Stimulated activated CD4-positive, alpha-beta T cell treated with anti-CD3 and anti-CD28 coated beads, Interleukin-4, amount 100 ng/mL, for 48 hours (primary cell): ENCODE measurements at places on chromosomes 4 and X.

DNA sequence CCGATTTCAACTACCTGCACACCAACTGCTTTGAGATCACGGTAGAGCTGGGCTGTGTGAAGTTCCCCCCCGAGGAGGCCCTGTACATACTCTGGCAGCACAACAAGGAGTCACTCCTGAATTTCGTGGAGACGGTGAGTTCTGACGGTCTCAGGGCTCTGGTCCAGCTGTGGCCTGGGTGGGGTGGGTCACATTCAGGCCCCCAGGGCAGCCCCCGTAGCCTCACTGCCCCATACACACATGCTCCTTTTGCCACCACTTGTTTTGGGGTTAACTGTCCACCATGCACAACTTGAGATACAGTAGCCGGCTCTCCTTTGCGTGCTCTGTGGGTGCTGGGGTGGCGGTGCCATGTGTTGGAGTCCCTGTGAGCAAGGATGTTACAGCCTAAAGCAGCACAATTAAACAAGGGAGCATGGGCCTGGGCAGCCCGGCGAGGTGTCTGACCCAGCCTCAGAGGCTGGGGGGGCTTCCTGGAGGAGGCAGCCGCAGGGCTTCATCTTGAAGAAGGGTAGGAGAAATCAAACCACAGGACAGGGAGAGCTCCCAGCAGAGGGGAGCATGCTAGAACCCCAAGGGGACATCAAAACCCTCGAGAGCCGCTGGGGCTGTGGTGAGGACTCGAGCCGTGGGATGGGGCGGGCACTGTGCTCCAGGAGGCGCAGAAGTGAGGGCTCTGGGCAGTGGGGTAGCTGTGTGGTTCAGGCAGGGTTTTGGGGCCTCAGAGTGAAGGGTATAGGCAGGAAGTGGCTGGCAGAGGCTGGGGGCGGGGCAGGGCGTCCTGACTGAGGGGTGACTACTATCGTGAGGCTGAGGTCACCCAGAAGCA is 22.0 kb downstream of the CPZ start:
- no peak for DNase-seq

- DNase-seq: no peak
Observed at GRCh38 chr4:149306537-149306936, 509.1 kb downstream of the IQCM start.

GRCh38 chrX:134933248-134933647 is 57.5 kb upstream of the SMIM10 start:
- no peak for DNase-seq

- DNase-seq: no peak
Observed at GRCh38 chr4:31071508-31072486, 351.6 kb downstream of the PCDH7 start.

GRCh38 chr4:87045659-87046058 is 110.8 kb downstream of the AFF1 start:
- no peak for DNase-seq

DNA sequence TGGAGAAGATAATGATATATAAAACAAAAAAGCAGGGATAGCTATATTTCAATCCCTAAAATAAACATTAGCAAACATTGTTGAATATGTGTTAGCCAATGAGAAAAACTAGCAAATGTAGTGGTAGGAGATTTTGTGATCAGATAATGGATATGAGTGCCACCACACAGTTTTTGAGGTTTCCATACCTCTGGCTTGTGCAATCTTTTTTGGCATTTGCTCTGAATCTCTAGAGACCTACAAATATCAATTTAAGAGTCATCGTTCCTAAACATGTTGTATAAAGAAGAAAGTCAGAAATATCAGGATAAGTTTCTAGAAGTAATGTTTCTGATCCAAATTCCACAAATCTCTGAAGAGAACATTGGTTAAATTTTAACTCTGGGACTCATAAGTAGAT is 308.7 kb downstream of the PDGFC start:
- no peak for DNase-seq

DNA sequence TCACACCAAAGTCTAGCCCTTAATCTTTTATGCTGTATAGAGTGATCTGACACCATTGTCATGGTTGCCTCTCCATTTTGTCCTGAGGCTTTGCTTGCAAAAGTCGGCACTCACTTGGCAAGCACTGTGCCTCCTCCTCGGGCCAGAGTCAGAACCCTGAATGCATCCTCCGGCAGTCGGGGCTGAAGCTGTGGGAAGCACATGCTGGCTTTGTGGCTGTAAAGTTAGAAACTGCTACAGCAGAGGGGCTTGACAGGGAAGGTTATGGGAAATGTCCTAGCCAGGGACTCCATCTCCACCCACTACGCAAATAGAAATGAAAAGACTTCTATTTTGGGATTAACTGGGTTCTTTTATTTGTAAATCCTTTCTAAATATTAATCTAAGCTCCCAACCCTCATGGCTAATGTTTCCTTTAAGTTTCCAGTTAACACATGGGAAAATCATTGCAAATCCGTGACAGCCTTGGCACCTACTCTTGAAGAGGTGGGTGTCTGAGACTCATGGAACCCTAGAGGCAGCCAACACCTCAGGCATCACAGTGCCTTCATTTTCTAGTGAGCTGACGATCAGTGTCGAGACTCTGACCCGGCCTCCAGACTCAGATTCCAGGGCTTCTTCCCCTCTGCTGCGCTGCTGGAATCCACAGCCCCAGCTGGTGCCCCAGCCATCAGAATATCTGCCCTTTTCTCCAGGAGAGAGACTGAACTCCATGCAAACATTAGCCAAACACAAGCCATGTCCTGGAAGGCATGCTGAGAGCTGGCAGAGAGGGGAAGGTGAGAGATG is 7.9 kb upstream of the CLDN24 start:
- DNase-seq: no peak

GRCh38 chrX:153491918-153492317 is 2.9 kb upstream of the BGN start:
- DNase-seq: no peak

DNA sequence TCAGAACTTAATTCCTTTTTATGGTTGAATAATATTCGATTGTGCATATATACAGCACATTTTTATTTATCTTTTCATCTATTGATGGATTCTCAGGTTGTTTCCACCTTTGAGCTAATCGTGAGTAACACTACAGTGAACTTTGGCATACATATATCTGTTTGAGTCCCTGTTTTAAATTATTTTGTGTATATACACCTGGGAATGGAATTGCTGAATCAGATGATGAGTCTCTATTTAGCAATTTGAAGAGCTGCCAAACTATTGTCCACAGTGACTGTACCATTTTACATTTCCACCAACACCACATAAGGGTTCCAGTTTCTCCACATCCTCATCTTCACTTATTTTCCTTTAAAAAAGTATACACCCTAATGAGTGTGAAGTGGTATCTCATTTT is 166.2 kb upstream of the FGF13 start:
- no peak for DNase-seq

GRCh38 chr4:6575503-6576240 is 683 bp downstream of the MAN2B2 start:
- no peak for DNase-seq

DNA sequence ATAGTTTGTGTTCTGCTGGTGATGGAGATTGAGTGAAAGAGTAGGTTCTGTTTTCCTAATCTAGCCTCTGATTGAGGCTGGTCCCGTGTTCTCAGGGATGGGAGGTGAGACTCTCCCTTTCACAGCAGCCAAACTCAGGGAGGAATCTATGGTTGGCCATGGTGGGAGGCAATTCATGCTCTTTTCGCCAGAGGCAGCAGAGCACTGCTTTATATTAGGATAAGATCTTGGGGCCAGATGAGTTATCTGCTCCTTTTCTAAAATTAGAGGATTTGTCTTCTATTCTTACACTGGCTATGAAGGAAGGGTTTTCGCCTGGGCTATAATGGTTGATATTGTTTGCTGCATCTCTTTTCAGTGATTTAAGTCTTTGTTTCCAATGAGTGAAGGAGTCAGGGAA is 63.9 kb upstream of the NLGN4X start:
- DNase-seq: no peak

- DNase-seq: no peak
Observed at GRCh38 chr4:36187723-36188333, 56.5 kb downstream of the ARAP2 start.

- DNase-seq: no peak
Observed at GRCh38 chr4:112290341-112290740, 4.6 kb upstream of the TIFA start.

GRCh38 chr4:150056569-150056968 is 21.7 kb upstream of the DCLK2 start:
- DNase-seq: no peak

DNA sequence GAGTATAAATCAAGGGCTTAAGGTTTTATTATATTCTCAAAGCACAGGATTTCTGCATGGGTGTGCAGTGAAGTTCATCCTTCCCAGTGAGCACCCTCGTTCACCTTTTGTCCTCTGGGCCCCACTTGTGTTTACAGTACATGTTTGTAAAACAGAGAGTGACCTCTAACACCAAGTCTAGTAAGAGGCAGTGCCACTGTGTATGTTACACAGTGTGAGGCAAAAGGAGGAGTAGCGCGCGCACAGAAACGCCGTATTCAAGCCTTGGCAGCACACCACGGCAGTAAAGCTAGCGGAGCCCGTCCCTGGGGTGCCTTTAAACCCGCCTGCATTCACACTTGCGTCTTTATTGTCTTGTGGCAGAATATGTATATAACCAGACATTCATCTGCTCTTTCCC is 51.9 kb downstream of the CCNI start:
- no peak for DNase-seq

DNA sequence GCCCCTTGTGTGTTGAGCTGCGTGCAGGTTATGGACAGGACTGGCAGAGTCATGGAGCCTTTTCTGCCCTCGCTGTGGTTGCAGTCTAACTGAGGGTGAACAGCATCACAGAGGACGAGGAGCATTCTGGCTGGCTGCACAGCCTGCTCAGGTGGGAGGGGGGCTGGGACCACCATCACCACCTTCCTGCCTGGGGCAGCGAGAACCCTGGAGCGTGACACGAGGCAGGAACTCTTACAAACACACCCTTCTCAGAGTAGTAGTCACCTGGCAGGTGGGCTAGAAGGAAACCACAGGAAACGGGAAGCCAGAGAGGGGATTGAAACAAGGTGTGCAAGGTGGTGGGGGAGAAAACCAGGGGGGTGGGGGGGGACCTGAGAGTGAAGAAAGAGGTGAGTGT is 25.6 kb downstream of the TKTL1 start:
- no peak for DNase-seq

DNA sequence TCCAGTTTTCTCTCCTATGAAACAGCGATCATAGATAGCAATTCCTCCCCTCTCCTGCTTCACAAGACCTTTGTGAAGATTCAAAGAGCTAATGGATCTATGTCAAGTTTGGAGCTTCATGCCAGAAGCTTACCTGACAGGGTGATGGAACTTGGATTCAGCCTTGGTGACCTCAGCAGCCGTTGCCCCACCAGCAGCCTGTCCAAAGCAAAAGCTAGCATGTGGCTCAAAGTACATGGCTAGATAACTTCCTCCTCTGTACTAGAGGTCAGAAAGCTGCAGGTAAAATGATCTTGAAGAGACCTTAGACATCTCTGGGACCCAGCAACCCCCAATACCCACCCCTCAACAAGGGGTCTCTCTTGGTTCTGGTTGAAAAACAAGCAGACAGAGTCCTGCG is 1.8 kb downstream of the RIPPLY1 start:
- no peak for DNase-seq

GRCh38 chrX:1162119-1162916 is 50.1 kb downstream of the CRLF2 start:
- DNase-seq: no peak

DNA sequence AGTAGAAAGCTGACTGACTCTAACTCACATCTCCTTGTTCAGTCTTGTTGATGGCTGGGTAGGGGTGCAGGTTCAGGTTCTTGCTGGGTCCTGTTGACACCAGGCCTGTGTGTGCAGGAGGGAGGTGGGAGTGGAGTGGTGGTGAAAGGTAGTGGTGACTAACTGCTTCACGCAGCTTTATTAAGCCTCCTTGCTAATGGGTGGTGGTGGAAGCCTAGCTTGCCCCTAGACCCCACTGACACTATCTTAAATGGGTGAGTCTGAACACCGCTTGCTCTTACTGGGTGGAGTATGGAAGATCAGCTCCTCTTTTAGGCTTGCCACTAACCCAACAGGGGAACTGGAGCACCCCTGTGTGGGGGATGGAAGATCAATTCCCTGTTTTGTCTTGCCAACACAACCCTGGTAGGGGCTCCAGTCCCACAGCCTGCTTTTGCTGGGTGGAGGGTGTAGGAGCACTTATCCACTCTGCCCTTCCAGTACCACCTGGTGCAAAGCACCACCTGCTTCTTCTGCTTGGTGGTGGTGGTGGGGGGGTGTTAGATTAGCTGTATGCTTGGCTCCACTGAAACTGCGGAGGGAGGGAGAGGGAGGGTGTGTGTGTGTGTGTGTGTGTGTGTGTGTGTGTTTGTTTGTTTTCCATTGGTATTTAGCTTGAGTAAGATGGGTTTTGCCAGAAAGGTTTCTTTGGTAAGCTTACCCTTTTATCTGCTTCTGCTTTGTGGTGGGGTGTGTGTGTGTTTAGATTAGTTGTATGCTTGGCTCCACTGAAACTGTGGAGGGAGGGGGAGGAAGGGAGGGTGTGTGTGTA is 25.6 kb downstream of the KDM6A start:
- DNase-seq: no peak

DNA sequence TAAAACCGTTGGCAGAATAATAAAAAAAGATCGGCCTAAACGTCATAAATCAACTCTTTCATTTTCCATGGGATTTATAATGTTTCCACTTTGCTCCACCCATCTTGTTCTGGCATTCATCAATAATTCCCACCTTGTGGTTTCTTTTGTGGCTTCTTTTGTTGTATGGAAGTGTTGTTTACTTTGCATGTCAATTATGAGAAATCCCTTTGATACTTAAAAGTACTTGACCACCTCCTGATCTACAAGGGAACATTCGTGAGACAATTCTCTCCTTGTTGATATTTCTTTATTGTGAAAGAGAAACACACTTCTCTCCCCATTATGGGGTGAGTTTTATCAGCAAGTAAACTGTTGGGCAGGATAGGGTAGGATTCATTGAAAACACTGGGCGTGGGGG is 2.8 kb downstream of the AMELX start:
- DNase-seq: no peak

- DNase-seq: no peak
Observed at GRCh38 chrX:27251369-27251768, 211.8 kb downstream of the PPP4R3C start.

DNA sequence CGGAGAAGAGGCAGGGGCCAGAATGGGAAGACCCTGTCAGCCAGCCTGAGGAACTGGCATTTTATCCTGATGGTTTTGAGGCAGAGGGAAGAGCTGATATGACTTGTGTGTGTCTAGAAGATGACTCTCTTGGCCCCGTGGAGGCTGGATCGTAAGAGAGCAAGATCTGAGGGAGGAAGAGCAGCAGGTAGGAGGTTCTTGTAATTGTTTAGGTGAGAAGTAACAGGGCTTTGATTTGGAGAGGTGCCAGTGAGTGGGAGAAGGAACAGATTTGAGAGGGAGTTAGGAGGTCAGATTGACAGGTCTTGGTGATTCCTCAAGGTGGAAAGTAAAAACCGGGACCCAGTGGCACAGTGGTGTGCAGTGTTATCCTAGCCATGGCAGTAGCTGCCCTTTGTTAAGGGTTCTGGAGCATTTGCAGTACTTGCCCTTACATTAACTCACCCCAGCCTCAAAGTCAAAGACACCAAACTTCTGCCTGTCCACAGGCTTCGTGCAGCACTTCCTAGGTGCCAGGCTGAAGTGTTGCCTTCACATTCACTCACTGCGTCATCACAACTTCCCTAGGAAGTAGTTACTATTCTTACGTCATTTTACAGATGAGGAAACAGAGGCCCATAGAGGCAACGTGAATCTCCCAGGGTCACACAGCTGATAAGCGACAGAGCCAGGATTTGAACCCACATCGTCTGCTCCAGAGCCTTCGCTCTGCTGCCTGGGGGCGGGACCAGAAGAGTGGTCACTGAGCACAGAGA is 23.7 kb downstream of the RTL5 start:
- DNase-seq: no peak
